ENCODE measurements at places on chromosomes 3 and 15. TPM values are rescaled to one million over a fixed set of nuclear protein-coding genes. Genes with fewer than 3 reads are reported as not detected.
A peak's percentile ranks its signal among the peaks of the same experiment; 100 is the strongest.

DNA sequence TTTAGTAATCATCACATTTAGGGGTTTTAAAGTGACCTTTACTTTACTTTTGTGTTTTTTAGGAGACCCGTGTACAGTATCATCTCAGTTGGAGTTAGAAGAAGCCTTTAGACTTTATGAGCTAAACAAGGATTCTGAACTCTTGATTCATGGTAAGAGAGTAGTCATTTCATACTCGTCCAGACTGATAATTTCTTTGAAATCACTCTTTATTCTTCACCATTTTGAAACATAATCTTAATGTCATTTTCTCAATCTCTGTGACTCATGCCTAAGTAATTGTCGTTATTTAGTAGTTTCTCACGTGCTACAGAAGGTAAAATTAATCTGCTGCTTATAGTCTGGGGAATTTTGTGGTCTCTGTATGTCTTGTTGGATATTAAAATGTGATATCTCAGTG is 37.7 kb downstream of the PRKCI start:
- no peak for DNase-seq

DNA sequence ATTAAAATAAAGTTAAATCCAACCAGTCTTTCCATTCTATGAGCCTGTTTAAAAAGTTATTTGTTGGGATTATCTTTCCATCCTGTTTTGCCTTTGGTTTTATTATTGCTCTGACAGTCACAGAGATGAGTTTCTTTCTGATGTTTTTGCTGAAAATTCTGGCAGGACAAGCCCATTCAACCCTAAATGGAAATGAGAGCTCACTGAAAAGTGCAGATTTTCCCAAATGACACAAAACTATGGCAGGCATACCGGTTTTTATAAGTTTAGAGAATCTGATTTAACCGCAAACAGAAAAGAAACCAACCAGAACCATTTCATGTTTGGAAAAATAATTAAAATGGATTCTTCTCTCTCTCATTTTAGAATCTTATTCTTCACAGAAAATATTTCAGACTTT is 238.1 kb upstream of the SGO1 start:
- DNase-seq = no peak

GRCh38 chr15:46413799-46414198 is 779.0 kb downstream of the SQOR start:
- DNase-seq = no peak

GRCh38 chr3:147872568-147872967 is 463.4 kb downstream of the ZIC1 start:
- no peak for DNase-seq

- DNase-seq = no peak
These were observed 48.5 kb upstream of the RAP2B start for GRCh38 chr3:153113541-153113940.

- no peak for DNase-seq
These were observed 55.0 kb downstream of the LSAMP start for GRCh38 chr3:116390318-116390717.

GRCh38 chr15:58444658-58445332 is 13.0 kb downstream of the LIPC start:
- DNase-seq = no peak

DNA sequence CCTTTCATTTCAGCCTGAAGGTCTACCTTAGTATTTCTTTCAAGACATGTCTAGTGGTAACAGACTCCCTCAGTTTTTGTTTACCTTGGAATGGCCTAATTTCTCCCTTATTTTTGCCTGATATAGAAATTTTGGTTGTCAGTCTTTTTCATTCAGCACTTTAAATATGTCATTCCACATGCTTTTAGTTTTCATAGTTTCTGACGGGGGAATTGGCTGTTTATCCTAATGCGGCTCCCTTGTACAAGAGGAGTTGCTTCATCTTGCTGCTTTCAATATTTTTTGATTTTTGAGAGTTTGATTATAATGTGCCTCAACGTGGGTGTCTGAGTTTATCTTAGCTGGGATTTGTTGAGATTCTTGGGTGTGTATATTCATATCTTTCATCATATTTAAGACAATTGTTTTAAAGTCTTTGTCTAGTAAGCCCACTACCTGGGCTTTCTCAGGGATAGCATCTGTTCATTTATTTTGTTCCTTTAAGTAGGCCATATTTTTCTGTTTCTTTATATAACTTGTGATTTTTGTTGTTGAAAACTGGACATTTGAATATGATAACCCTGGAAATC is 51.1 kb upstream of the PYDC2 start:
- no peak for DNase-seq

DNA sequence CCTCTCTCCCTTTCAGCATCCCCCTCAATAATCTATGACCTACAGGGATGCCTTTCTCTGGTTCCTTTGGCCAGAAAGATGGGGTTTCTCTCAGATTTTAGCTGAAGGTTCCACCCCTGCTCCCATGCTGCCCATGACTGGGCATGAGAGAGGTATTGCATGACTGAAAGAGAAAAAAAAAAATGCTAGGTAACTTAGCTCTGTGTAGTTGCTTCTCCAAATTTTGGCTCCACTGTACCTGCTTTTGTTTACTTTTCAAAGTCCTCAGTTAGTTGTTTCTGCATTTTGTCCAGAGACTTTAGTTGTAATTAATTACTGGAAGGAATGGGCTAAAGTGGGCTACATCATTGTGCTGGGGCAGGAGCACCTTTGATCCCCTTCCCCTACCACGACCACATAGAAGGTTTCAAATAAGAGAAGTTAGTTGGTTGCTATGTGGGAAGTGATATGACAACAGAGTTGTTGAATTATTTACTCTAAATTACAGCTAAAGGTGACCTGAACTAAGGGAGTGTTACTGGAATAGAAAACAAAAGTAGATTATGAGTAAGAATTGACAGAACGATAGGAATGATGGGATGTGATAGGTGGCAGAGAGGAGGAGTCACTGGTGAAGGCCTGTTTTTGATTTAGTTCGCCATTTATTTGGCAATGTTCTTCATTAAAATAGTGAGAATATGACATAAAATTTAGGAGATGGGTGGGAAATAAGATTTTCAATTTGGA is 605.4 kb upstream of the NR2F2 start:
- DNase-seq = no peak

DNA sequence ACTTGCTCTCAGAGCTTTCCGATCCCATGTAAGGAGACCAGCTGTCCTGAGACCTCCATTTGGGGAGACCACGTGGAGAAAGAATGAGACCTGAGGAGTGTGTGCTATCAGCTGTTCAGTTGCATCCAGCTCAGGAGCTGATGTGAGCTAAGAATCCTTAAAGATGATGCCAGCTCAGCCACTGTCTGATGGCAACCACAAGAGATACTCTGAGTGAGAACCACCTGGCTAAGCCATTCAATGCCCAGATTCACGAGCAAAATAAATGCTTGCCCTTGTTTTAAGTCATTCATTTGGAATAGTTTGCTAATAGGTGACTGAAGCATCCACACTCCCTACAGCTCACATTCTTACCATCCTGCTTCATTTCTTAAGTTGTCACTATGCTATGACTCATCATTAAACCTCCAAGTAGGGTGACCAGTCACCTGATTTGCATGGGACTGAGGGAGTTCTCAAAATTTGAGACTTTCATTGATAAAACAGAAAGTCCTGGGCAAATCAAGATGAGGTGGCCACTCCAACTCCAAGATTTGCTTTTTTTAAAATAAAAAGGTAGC is 56.4 kb downstream of the SPTSSB start:
- no peak for DNase-seq

- DNase-seq = peak; percentile 51
These were observed 38.4 kb downstream of the PCOLCE2 start for GRCh38 chr3:142850395-142851023.

DNA sequence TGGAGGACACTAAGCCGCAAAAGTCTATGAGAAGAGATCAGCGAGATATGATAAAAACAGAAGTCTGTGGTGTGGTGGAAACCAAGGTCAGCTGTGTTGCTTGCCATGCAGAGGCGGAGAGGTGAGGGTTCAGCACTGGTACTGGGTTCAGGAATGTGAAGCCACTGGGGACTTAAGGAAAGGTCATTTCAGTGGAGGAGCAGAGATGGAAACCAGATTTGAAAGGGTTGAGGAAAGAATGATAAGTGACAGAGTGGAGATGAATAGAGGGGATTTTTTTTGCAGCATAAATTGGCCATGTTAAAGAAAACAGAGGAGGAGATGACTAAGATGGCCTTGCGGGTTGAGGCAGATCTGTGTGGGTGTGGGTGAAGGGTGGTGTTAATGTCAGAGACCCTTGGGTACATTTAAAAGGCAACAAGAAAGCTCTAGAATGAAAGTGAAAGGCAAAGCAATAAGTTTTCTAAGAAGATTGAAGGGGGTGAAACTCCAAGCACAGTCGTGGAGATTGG is 265.5 kb downstream of the ADAMTSL3 start:
- no peak for DNase-seq

- peak; percentile 37 for DNase-seq
These were observed 37.6 kb downstream of the TRA2B start for GRCh38 chr3:185900228-185900627.

- DNase-seq = no peak
These were observed 38.6 kb downstream of the PIK3R4 start for GRCh38 chr3:130707902-130708601.

GRCh38 chr15:60128000-60128376 is 123.9 kb downstream of the FOXB1 start:
- no peak for DNase-seq

The ZNF662 gene
- total RNA-seq = 4.0 TPM

The NEDD4 gene
- total RNA-seq = 8.0 TPM

The SLC12A1 gene
- not detected for total RNA-seq

The EIF4E3 gene
- total RNA-seq = 9.6 TPM

The MUC13 gene
- 0.66 TPM for total RNA-seq

The GTF2E1 gene
- total RNA-seq = 5.9 TPM

The LOXL1 gene
- total RNA-seq = 14.5 TPM

The TMEM212 gene
- total RNA-seq = not detected
